ENCODE measurements at places on chromosomes 7 and 10.
A peak's percentile ranks its signal among the peaks of the same experiment; 100 is the strongest.

DNA sequence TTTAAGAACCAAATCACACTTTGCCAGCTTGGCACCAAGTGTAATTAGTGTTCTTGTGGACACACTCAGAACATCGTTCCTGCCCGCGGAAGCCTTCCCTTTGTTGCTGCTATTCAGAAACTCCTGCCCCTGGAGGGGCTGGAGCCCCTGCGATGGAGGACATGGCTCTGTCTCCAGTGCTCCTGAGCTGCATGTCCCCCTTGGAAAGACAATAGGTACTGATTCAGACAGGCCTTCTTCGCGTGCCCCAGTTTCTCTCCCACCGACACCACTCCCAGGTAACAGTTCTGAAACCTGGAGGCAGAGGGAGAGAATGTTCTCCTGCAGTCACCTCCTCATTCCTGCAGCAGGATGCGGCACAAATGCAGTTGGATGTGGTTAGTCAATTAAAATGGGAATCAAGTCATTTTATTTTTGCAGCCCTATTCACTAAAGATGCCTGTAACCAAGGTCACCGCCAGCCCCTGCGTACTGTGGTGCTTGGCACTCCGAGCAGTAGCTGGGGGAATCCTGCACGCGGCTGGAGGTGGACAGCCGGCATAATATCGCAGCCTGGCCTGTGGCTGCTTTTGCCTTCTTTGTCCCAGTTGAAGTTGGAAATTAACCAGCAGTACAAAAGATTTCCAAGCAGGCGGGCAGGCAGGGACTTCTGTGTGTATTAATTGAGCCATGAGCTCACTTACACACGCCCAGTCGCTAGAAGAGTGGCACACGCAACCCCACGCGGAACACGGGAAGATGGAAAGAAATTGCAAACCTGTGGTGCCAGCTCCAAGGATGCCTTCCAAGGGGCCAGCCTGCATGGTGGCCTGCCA lies 205.7 kb downstream of the EBF3 start:
- no peak for DNase-seq

DNA sequence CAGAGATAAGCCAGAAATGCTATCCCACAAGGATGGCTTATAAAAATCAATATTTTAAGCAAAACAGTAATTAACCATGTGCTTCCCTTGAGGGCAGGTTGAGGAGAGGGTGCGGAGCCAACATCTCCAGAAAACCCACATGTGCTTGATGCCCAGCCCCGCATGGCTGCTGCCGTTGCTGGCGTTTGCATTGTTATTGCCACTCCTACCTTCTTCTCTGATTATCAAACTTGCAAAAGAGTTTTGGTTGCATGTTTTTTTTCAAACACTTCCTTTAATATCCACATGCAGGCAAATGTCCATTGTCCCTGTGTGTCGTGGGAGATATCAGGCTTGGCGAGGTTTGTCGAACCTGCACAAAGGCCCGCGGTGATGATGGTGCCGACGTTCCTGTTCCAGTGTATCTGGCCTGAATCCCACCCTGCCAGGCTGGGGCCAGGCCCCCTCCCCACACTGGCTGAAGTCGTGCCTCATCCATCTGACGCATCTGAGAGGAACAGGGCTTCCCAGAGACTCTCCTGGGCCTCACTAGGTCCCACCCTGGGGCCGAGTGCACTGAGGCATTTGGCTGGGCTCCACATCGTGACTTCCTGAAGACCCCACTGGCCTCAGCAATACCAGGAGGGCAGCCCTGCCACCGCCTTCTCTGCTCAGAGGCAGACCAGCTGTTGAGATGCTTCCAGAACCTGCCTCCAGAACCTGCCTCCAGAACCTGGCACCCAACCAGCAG lies 40.9 kb downstream of the TCERG1L start:
- DNase-seq: no peak

DNA sequence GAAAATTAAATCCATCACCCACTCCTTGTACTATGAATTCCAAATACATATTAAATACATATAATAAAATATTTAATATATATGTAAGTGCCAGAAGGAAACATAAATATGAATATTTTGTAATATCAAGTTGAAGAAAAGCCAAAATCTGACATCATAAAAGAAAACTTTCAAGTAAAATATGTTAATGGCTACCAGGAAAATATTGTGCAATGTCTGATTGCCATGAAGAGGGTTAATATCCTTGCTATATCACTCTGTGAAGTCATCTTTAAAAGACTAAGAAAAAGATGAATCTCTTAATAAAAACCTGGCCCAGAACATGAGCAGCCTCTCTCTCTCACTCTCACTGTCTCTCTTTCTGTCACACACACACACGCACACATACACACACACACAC lies 130.2 kb downstream of the EGFR start:
- no peak for DNase-seq

GRCh38 chr7:132352800-132353199 lies 223.5 kb downstream of the PLXNA4 start:
- DNase-seq: no peak

- DNase-seq: no peak
These were observed 51.1 kb downstream of the TMEM209 start for GRCh38 chr7:130154131-130154500.

DNA sequence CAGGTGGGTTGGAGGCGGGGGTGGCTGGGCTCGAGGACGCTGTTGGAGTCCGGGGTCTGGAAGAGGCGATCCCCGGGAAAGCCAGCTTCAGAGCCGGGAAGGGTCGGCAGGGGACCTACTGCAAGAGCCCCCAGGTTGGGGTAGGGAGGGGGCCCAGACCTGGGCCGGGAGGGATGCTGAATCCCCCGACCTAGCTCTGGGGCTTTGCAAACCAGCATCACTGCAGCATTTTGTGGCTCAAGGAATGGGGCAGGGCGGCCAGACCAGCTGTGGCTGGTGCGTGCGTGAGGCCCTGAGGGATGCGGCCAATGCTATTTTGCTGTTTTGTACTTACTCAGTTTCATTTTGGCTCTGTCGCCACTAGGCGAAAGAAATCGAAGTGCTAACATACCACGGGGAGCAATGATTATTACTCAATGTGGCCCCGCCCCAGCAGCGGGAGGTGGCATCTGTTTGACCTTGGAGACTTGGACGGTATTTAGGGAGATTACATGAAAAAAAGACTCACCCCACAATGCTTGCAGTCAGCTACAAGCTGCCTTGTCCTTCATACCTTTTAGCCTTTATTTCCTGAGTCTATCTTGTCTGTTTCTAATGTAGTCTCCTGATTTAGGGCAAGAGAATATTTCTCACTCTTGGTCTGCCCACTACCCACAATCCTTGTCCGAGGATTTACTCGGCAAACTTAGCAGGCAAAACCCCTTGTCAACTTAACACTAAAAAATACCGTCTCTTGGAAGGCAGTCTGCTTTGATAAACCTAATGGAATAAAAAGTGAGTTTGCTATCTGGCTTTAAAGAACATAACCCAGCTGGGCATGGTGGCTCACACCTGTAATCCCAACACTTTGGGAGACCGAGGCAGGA lies 16.2 kb downstream of the HSPB1 start:
- peak; percentile 54 for DNase-seq

- no peak for DNase-seq
These were observed 72.7 kb upstream of the NUPR2 start for GRCh38 chr7:56188823-56189346.

DNA sequence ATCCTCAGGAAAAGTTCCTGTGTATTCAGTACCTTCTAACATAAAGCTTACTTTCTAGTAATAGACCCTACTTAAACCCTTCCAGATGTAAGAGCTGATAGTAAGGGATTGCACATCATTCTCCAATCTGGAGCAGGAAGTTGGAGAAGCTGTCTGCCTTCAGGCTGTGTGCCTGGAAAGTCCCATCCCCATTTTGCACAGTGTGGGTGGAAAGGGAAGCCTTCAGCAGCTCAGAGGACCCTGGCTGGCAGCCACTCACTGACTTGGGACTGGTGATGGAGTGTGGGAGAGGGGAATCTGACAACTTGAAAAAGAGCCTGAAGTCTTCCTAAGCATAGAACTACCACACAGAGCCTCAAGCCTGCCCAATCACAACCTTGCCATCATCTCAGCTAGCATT lies 164.1 kb upstream of the ADO start:
- no peak for DNase-seq

- no peak for DNase-seq
These were observed 16.5 kb downstream of the TRIL start for GRCh38 chr7:28941633-28942032.

- DNase-seq: no peak
These were observed 66.1 kb upstream of the GTF2IRD1 start for GRCh38 chr7:74387606-74388005.

DNA sequence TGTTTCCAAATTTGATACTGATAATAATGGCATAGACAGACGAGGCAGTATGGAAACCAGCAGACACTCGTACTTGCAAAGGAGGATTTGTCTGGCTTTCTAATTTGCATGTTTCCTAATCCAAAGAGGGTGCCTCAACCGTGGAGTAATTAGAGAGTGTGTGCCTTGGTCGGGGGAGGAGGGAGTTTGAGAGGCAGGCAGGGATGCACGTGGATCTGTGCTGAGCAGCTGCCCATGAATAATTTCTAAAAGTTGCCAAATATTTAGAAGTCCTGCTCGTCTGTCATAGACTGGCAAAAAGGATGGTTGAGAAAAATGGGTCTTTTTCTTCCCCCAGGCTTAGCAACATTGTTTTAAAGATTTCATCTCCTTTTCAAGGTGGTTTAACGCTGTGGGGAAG lies 69.4 kb downstream of the PTPRE start:
- DNase-seq: no peak

GRCh38 chr7:66950311-66950710 lies 29.3 kb downstream of the TMEM248 start:
- no peak for DNase-seq

- DNase-seq: no peak
These were observed 489.4 kb downstream of the SEMA3D start for GRCh38 chr7:84697506-84697905.

- DNase-seq: no peak
These were observed 1119.9 kb upstream of the AUTS2 start for GRCh38 chr7:68478326-68478725.

DNA sequence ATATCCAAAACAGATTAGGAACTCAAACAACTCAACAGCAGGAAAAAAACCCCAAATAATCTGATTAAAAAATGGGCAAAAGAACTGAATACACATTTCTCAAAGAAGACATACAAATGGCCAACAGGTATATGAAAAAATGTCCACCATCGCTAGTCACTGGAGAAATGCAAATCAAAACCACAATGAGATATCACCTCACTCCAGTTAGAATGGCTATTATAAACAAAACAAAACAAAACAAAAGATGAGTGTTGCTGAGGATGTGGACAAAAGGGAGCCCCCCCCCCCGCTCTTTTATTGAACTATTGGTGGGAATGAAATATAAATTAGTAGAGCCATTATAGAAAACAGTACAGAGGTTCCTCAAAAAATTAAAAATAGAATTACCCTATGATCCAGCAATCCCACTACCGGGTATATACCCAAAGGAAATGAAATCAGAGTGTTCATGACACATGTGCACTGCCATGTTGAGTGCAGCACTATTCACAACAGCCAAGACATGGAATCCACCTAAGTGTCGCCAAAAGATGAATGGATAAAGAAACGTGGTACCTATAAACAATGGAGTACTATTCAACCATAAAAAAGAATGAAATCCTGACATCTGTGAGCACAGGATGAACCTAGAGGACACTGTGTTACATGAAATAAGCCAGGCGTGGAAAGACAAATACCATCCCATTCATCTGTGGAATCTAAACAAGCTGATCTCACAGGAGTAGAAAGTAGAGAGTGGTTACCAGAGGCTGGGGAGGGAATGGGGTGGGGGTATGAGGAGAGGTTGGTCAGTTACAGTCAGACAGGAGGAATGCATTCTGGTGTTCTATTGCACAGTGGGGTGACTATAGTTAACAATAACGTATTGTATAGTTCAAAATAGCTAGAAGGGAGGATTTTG lies 78.1 kb upstream of the RHEB start:
- no peak for DNase-seq

DNA sequence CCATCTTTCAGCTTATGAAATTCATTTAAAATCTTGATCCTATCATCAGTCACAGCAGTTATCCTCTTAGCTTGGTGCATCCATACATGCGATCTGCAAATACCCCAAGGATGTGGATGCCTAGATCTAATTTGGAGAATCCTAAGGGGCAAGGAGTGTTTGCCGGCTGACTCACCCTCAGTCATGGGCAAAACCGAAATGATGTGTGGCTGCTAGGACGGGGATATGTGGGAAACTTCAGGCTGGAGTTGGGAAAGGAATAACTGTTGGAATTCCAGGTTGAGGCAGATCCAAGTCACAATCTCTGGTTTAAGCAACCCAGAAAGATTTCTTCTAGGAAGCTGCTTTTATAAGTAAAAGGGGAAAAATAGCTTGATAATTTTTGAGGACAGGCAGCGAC lies 19.7 kb upstream of the GOT1 start:
- DNase-seq: no peak

- DNase-seq: peak; percentile 73
These were observed 9.1 kb upstream of the ASIC3 start for GRCh38 chr7:151038951-151039849.

- DNase-seq: no peak
These were observed 78.1 kb downstream of the TPST1 start for GRCh38 chr7:66283003-66283920.

DNA sequence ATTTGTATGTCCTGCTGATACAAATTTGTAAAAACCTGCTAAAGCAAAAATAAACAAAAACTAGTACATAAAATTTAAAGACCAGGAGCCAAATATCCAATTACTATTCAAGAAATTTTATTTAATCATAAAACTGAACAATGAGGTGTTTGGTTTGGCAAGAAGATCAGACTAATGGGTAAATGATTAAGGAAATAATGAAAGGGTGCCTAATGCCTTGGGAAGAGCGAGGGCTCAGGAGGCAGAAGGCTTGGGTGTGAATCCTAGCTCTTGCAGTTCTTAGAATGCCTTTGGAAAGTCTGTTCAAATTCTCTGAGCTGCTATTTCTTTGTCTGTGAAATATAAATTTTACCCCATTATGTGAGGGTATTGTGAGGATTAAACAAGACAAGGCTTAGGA lies 32.4 kb downstream of the NAPEPLD start:
- no peak for DNase-seq

- DNase-seq: no peak
These were observed 1.4 kb downstream of the IDE start for GRCh38 chr10:92572362-92573090.

- no peak for DNase-seq
These were observed 138.9 kb downstream of the PKD1L1 start for GRCh38 chr7:47809387-47809786.

GRCh38 chr7:68535266-68535665 lies 1063.0 kb upstream of the AUTS2 start:
- no peak for DNase-seq

- no peak for DNase-seq
These were observed 39.0 kb upstream of the KIF5B start for GRCh38 chr10:32095116-32095733.

DNA sequence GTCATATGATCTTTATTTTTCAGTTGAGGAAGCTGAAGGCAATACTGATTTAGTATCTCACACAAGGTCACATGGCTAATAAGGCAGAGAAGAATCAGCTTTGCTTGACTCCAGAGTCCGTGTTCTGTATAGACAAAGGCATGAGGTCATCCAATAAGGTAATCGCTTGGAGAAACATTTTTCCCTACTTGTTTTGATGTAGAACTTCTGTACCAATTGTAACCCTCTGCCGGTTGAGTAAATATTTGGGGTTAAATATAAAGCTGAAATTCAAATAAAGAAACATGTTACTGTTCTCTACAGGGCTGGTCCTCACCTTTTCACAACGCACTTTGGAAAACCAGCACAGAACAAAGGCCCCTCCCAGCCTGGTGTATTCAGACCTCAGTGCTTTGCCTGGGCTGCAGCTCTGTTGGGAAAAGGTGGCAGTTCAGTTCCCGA lies 83.0 kb upstream of the INSYN2A start:
- no peak for DNase-seq

Measured in stimulated activated CD4-positive, alpha-beta T cell treated with anti-CD3 and anti-CD28 coated beads, TNF-alpha, amount 100 ng/mL, for 24 hours (primary cell).